ENCODE measurements at places on chromosomes 2 and 18.

GRCh38 chr2:202627042-202627441 is 7.7 kb upstream of the FAM117B start:
- DNase-seq, result no peak

DNA sequence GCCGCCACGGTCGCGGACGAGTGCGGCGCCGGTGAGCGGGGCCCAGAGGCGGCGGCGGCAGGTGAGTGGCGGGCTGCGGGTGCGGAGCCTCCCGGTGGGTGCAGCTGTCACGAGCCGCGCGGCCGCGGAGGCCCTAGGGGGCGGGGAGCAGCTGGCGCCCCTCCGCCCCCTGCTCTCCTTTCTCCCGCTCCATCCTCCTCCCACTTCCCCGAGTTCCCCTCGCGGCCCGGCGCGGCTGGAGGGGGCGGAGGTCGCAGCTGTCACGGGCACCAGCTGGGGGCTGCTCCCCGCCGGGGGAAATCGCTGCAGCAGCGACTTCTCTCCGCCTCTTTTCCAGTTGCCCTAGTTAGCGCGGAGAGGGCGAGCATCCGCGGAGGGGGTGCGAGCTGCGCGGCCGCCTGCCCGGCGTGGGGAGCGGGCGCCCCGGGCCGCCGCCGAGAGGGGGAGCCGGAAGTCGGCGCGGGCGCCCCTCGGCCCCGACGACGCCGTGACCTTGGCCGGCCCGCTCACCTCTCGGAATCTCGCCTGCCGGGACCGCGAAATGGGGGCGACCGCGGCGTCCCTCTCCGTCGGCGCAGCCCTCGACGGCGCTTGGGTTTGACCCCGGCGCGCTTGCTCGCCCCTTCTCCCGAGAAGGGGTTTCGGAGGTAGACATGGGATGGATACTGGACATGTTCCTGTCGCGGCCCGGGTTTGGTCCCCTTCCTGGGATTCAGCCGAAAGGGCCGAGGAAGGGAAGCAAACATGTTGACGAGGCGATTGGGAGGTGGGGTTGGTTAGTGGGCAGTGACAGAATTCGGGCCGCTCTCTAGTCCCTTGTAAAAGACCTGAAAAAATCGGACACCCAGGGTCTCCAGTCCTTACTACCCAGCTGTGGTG is 727 bp downstream of the NCOA1 start:
- no peak for DNase-seq

- no peak for DNase-seq
These were observed 3.7 kb upstream of the MFSD6 start for GRCh38 chr2:190404487-190404886.

DNA sequence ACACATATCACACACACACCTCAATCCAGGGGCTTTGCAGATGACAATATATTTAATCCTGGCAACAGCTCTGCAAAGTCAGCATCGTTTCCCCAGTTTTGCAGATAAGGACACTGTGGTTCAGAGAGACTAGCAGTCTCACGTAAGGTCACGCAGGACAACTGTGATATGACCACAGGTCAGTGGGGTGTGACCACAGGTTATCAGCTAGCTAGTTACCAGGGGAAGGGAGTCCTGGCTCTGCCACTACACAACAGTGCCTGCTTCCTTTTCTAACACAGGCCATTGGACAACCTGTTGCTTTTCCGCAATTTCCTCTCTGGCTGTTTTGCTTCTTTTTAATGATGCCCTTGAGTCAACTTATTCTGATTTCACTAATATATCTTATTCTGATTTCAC is 33.3 kb downstream of the RBMS1 start:
- no peak for DNase-seq

GRCh38 chr2:30315391-30316063 is 84.2 kb downstream of the LBH start:
- no peak for DNase-seq

GRCh38 chr2:9778012-9778411 is 65.3 kb upstream of the TAF1B start:
- DNase-seq, result no peak

DNA sequence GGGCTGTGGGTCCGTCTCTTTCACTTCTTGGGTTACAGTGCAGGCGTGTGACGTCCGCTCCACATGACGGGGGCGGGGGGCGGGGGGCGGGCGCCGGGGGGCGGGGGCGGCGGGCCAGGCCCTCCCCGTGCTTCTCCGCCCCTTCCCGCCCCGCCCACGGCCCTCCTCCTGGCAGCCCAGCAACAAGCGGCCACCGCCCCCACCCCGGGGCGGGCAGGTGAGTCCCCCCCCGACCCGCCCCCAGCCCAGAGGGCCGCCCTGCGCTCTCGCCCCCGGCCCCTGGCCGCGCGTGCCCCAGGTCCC is 3.6 kb downstream of the ZNF516 start:
- DNase-seq, result no peak

DNA sequence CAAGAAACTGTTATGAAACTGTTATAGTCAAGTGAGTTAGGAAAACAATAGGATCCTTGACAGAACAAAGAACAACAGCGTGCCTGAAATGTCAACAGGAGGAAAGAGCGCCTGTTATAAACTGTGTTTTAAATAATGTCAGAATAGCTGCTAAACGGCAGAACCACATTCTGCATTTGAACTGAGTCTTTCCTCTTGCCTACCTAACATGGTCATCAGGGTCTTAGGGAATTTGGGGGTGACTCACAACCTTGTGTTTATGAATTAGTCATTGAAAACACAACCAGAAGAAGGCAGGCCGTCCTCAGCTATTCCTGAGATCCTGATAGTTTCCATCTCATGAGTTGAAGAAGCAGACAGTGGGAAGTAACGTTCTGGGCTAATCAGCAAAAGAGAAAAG is 222.0 kb upstream of the FN1 start:
- DNase-seq, result no peak

GRCh38 chr2:45974056-45974455 is 322.6 kb downstream of the PRKCE start:
- DNase-seq, result no peak

DNA sequence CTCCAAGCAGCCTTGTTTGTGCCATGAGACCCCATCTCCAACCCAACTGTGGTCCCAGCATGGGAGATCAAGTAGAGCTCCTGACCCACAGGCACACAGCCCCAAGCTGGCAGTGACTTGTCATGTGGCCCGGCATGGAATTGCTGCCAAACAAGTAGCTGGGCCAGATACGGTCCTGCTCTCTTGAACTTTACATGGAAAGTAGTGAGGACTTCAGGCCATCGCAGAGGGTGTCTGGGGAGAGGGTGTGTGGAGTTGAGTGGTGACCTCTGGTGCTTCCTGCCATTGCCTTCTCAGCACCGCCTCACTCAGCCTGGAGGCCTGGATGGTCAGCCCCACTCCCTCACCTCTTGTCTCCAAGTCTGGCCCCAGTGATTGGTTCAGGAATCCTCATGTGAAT is 10.9 kb upstream of the SLC4A3 start:
- no peak for DNase-seq

GRCh38 chr2:204264621-204265140 is 280.6 kb upstream of the PARD3B start:
- DNase-seq, result no peak

DNA sequence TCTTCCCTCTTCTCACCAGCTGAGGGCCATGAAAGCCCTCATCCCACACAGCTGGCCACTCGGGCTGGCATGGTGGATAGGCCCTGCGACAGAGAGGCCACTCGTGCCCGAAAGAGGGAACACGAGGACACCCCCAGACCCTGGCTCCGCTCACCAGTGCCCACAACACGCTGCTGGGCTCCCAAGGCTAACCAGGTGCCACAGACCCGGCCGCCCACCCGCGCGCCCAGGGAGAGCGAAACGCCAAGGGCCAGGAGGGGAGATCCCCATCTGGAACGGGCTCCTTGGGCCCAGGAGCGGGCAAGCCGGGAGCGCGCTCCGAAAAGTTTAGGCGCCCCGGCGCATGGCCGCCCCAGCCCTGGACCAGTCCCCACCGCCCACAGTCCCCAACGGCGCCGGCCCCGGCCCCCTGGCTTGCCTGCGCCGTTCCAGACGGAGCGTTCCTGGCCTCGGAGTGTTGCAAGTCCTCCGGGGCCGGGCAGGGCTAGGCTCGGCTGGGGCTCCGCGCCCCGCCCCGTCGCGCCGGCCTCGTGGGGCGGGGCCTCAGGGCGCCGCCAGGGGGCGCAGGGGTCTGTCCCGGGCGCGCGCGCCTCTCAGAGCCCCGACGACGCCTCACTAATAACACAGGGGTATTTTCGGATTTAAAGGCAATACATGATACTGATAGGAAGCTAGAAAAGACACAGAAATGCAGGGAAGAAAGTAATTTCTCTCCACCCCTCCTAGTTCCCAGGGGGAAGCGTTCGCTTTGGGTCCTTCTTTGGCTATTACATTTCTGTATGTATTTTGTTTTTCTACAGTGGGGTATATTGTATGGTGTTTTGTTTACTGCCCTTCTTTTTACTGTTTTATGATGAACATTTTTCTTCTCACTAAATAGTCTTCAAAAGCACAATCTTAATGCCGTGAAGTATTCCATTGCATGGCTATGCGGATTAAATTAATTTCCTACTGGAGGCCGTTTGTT is at the start of gene TMBIM1:
TSS of gene TMBIM1 (minus strand) at position 456 of the 967 bp plus-strand sequence. CDS start 10,362 bp downstream, outside the sequence.
- no peak for DNase-seq

All from RWPE2 (cell line).